CD8-positive, alpha-beta T cell (primary cell): ENCODE measurements at places on chromosomes 4 and X.

- DNase-seq = no peak
These were observed 200.9 kb downstream of the DHRSX start for GRCh38 chrX:2299871-2300270.

- DNase-seq = no peak
These were observed 54.8 kb upstream of the SRD5A3 start for GRCh38 chr4:55291227-55291640.

DNA sequence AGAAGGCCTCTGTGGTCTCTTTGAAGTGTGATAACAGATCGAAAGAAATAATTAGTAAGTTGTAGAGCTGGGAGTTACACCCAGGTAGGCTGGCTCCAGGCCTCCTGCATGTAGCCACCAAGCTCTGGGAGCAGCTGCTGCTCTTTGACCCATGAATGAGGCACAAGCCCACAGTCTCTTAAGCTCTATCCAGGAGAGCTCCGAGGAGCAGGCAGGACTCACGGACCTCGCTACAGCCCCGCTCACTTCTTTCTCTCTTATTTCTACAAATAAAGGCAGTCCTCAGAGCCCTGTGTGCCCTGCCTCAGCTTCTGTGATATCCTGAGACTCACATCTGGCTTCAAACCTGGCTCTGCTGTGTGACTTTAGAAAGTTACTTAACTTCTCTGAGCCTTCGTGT, 86.9 kb downstream of the EVC start:
- DNase-seq = no peak

- no peak for DNase-seq
These were observed 35.8 kb downstream of the FGFBP1 start for GRCh38 chr4:15902746-15903145.

GRCh38 chrX:17860179-17860780, 818 bp downstream of the RAI2 start:
- peak; percentile 13 for DNase-seq

- peak; percentile 59 for DNase-seq
These were observed 36.6 kb downstream of the CCNG2 start for GRCh38 chr4:77193511-77194102.

GRCh38 chrX:115518113-115518512, 42.9 kb upstream of the PLS3 start:
- DNase-seq = no peak

- no peak for DNase-seq
These were observed 160.7 kb downstream of the MID1IP1 start for GRCh38 chrX:38961936-38962335.

DNA sequence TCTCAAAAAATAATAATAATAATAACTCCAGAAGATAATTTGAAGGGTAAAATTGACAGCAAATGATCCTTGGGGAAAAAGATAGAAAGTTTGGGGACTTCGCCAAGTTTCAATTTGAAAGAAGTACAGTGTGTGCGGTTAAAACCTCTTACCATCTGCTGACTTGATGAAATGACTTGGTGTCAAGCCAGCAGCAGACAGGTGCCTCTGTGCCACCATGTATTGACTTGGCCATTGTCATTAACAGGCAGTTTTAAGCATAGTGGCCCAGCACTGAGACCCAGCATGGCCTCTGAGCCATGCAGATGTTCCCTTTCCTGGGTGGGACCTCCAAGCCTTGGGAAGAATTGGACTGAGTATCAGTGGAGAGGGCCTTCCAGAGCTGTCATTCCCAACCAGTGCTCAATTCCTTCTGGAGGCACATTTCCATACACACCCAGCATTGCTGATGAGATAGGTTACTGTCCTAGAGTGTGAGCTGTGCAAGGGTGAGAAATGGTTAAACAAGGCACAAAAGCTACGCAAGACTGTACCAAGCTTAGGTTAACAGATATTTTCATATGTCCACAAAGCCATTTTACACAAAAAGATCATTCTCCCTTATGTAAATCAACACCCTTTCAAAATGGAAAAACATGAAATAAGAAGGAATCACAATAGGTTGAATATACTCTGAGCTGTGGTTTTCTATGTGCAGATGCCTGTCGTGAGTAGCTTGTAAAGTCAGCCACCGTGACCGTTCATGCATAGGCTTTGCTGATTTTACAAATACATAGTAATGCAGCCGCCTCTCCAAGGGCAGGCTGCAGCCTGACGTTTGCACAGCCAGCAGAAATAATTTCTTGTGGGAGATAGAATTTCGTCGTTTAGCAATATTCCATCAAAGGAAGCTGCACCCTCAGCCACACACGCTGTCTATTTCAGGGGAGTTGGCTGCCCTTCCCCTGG, 59.4 kb upstream of the FBXW7 start:
- DNase-seq = no peak

DNA sequence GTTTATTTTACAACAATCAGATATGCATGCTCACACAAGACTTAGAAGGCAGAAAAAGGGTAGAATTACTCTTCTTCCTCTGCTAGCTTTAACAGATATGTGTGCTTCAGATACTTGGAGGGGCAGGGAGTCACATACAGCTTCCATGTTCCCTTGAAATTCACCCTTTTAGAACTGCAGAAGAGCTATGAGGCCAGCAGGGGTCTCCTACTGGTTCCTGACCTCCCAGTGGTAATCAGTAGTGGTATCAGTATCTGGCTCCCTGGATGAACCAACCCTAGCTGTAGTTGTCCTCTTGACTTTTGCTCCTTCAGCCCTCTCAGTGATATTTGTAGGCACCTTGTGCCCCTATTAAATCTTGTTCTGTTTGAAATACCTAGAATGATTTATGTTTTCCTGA, 81.5 kb downstream of the RCHY1 start:
- DNase-seq = no peak

DNA sequence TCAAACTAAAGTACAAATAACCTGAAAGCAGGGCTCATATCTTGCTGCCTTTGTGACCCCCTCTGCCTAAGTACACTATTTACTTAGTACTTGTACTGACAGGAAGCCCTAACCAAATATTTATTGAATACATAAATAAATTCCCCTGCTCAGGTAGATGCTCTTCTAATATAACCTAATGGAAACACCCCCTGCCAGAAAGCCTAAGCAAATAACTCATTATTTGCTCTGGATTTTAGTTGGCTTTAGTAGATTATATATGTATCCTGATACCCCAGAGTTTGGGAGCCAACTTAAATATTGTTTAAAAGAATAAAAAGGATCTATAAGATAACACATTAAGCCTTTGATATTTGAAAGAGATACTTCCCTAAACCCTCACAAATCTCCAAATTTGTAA, 318.2 kb downstream of the PPP1R2C start:
- no peak for DNase-seq

DNA sequence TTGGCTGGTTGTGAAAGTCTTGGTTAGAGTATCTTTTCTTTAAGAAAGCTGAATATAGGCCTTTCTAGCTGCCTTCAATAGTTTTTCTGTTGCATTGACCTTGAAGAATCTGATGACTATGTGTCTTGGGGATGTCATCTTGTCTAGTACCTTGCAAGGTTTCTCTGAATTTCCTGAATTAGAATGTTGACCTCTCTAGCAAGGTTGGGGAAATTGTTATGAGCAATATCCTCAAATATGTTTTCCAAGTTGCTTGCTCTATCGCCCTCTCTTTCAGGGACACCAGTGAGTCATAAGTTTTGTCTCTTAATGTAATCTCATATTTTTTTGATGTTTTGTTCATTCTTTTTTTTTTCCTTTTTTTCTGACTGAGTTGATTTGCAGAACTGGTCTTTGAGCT, 194.7 kb downstream of the RAB28 start:
- DNase-seq = no peak

DNA sequence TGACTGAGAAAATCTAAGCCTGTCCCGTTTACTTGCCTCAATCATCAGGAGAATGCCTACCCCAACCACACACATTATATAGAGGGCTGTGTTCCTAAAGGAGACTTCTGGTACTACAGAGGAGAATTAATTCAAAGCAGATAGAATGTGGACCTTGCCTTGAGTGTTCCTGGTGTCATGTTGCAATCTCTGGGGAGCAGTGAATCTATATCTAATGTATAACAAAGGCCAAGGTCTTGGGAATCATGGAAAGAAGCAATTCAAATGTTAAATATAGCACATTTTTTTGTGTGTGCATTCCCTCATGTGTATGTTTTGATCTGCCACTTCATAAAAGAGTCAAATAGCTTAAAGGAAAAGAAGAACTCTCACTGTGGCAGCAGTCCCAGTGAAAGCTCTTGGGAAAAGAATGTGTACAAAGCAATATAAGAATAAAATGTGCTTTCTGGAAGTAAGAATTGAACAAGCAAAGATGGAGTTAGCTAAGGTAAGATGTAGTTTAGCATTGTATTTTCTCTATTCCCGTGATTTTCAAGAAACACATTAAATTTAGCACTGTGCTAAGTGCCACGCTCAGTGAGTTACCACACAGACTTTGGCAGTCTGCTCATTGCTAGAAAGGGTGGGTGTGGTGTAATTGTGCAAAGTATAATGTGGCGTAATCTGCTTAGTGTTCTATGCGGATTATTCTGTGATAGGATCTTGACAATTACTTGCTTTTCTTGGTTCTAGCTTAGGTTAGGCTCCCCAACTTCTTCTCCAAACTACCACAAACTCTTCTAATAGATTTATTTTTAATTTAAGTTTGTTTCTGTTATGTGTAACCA, 13.7 kb downstream of the ADH6 start:
- no peak for DNase-seq

- no peak for DNase-seq
These were observed at the start of gene CRLF2 for GRCh38 chrX:1212532-1212931. CRLF2 (minus strand) TSS chrX:1212649; CDS start chrX:1212634, 15 bp downstream.

DNA sequence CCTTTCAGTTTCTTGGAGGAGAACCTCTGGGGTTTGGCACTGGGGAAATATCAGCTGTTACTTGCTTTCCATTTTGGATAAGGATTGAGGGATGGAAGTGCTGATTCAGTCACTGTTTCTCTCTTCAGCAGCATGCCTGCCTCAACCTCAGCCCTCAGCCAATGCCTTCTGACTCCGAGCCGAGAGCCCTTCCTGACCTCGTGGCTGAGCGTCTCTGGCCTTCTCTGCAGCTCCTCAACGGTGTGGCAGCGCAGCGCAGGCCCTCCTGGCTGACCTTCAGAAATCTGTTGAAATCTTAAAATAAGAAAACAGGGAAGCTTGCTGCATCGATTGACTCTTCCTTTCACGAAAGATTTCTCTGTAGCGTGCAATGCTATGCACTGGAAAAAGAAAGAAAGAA, 434.3 kb upstream of the FAT1 start:
- DNase-seq = no peak

GRCh38 chr4:92969650-92970379, 666.0 kb downstream of the GRID2 start:
- DNase-seq = no peak

DNA sequence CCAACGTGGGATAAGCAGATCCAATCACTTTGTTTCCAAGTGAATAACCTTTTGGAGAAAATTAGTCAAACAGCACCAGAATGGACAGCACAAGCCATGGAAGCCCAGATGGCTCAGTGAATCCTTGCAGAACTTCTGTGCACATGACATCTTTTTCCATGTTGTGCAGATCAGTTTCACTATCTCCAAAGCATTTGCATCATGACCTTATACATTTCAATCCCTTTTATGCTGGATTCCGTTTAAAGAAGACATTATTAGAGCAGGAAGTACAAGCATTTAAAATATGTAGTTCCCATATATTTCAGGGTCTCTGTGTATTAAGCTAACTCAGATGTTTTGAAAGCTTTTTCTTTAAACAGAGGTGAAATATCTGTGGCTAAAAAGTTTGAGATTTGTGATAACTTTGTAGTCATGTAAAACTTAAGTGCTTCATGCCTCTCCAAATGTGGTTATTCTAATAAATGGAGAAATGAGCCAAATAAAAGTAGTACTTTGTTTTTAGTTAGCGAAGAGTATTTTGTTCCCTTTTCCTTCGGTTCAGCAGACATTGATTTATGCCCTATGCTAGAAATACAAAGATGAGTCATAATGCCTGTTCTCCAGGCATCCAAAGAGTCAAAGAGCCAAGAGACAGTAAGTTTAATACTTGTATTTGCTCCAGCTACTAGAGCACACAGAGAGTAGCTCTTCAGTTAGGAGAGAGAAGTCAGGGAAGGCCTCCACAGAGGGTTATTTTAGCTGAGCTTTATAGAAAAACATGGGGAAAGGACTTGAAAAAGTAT, 39.0 kb downstream of the PLAC8 start:
- no peak for DNase-seq

DNA sequence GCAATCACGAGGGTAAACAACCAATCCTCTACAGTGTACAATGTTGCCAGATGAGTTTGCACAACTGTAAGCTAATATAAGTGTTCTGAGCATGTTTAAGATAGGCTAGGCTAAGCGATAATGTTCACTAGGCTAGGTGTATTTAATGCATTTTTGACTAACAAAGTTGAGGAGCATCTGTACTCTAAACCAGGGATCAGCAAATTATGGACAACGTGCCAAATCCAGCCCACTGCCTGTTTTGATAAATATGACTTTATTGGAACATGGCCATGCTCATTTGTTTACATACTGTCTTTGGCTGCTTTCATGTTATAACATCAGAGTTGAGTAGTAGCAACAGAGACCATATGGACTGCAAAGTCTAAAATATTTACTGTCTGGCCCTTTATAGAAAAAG, 46.3 kb upstream of the ARHGEF6 start:
- DNase-seq = no peak

DNA sequence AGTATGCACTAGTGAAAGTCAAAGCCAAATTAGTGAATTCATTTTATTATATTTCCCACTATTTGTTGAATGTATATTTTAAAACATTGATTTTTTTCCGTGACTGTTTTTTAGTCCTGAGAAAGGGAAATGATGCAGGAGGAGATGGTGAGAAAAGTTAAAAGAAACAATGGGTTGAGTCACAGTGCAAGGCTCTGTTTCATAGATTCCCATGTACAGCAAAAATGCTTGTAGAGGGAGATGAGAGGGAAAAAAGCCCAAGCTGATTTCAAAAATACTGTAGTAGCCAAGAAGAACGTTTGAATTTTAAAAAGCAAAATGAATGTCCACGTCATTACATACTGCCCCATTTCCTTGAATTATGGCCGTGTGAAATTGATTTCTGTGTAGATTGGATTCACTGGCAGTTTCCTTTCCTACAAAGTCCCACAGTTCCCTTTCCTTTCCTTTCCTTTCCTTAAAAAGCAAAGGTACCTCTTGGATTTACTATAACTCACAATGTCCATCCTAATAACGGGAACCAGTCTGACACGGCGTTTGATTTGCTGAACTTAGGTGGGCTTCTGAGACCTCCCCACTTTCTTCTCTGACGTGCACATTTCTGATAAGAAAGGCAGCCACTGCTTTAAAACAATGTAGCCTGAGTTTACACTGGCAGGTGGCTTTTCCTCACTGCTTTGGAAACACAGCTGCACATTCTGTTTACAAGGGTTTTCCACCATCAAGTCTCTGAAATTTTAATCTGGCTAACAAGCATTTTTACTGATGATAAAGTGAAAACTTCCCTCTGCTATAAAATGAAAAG, 63.7 kb downstream of the SPCS3 start:
- DNase-seq = no peak

GRCh38 chr4:185660340-185660739, 125.0 kb upstream of the PDLIM3 start:
- DNase-seq = no peak

DNA sequence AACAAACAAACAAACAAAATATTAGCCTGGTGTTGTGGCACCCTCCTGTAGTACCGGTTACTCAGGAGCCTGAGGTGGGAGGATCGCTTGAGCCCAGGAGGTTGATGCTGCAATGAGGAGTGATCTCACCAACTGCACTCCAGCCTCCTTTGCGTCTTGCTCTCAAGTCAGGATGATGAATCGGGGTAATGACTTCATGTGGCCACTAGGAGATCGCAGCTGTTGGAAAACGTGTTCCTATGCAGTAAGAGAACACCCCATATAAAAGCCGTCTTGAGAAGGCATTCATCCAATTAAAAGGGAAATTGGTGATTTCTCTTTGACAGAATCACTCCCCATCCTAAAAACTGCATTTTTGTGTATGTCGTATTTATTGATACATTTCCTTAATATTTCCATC, 6.9 kb downstream of the CCNB3 start:
- DNase-seq = no peak
